ENCODE measurements at places on chromosomes 13 and 19.

GRCh38 chr13:46086985-46087384 lies 17.8 kb downstream of the CPB2 start:
- DNase-seq: no peak

DNA sequence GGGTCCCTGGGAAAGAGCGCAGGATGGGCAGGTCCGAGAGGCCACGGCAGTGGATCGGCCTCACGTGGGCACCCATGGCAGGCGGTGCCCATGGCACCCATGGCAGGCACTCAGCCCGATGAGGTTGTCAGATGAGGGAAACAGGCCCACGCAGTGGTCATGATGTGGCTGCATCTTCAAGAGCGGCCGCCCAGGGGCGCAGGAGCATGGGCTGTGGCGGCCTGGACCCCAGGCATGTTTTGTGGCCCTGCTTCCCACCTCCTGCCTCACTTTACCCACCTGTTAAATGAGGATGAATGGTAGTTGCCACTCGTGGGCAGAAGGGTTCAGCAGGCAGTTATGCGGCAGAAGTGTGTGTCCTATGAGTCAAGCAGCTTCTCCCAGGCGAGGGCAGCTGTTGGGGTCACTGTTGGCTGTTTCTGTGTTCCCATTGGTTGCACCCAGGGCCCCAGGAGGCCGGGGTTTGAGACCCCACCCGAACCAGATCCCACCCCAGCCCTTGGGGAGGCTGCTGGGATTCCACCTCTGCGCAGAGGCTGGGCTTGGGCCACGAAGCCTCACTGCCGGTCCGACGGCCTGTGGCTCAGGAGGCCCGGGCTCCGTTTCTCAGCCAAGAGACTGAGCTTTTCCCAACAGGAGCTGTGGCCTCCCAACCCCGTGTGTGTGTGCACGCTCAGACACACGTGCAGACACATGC lies 30.0 kb downstream of the CSNK1G2 start:
- no peak for DNase-seq

GRCh38 chr19:1981253-1981652 lies 34.3 kb downstream of the BTBD2 start:
- no peak for DNase-seq

DNA sequence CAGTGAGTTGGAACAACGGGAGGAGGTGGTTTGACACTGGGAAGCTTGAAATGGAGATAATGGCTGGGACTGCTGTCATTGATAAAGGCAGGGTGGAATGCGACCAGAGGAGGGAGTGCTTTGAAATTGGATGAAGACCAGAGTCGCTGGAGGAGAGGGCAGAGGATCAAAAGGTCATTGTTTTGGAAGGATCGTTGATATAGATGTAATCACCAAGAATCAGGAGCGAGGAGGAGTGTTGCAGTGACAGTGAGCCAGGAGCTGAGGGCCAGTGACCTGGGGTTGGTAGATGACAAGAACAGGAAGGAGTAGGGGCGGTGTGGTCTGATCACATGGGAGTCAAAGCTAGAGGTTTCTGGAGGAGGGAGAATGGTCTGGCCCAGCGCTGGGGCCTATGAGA lies 25.3 kb downstream of the TM9SF2 start:
- DNase-seq: no peak

GRCh38 chr13:43353631-43354030 lies 330.2 kb downstream of the DNAJC15 start:
- DNase-seq: no peak

DNA sequence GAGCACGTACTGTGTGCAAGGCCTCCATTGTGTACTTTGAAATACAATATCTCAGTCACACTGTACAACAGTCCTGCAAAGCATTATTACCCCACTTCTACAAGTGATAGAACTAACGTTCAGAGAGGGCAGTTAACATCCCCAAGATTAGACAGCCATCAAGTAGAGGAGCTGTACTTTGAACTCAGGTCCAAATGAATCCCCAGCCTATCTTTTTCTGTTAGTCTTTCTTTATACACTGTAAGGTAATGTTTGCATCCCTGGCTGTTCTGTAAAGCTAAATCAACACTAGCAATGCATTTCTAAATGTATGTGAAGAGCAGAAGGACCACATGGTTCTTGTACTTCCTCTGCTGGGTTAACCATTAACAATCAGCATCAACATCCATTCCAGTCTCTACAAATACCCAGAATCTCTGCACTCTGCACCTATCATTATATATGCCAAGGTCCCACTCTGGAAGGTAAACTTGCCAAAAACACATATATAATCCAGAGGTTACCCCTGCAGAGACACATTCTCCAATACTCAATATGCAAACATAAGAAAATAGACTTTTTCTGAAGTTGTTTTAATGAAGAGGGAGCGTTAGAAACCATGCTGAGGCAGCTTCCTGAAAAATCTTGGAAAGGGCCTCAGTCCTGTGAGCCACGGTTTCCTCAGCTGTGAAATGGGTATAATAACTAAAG lies 182.3 kb downstream of the MZT1 start:
- DNase-seq: no peak

- DNase-seq: peak; percentile 98
Observed at GRCh38 chr19:55160128-55160985, 2.8 kb upstream of the TNNI3 start.

DNA sequence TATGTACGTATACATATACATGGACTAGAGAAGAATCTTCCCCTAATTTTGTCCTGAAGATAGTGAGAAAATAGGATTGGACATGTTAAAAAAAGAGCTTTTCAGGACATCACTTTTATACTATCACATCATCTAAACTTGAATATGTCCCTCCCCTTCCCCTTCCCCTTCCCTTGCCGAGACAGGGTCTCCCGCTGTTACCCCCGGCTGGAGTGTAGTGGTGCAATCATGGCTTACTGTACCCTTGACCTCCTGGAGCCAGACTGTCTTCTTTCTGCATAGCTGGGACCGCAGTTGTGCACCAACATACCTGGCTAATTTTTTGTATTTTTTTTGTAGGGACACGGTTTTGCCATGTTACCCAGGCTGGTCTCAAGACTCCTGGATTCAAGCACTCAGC lies 6.6 kb downstream of the HNRNPM start:
- no peak for DNase-seq

DNA sequence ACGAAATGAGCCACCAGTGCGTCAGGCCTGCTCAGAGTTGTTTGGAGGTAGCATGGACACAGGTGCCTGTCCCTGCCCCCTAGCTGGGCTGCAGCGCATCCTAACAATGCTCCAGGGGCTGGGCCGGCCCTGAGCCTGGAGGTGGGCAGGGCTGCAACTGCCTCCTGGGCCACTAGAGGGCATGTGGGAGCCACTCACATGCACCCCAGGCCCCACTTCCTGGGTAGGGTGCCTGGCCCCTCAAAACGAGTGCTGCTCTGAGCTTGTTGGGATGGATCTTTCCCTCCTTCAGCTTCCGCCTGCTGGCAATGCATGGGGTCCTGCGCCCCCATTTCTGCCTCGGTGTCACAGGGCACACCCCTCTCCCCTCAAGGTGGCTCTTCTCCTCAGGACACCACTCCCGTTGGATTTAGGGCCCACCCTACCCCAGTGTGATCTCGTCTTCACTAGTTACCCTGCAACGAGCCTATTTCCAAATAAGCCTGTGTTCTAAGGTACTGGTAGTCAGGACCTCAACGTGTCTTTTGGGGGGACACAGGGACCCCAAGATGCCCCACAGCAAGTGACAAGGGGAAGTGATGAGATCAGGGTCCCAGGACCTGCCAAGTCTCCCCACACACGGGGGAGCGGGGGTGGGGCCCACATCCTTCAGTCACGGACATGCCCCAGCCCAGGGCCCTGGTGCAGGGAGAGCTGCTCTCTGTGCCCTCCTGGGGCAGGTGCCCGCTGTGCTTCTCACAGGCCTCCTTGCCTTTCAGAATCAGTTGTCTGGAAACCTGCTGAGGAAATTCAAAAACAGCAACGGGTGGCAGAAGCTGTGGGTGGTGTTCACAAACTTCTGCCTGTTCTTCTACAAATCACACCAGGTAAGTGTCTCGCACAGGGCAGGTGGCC lies 131.3 kb downstream of the STK24 start:
- DNase-seq: peak; percentile 92

GRCh38 chr13:38409771-38410170 lies 60.1 kb downstream of the UFM1 start:
- DNase-seq: no peak

DNA sequence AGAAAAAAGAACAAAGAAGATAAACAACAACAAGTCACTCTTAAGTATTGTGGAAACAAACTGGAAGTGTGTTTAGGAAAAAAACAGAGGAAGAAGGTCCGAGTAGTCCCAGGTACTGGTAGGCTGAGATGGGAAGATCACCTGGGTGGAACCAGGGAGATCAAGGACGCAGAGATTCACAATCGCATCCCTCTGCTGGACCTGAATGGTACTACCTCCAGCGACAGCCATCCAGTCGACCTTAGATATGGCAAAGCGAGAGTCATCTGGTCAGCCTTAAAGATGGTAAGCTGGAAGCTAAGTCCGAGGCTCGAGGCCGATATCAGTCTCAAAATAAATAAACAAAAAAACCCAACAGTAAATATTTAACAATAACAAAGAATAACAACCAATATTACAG lies 44.9 kb upstream of the ZNF91 start:
- peak; percentile 30 for DNase-seq

- DNase-seq: no peak
Observed at GRCh38 chr19:55197528-55197927, 11.8 kb downstream of the PTPRH start.

- peak; percentile 34 for DNase-seq
Observed at GRCh38 chr13:43537124-43537523, 249.6 kb downstream of the ENOX1 start.

DNA sequence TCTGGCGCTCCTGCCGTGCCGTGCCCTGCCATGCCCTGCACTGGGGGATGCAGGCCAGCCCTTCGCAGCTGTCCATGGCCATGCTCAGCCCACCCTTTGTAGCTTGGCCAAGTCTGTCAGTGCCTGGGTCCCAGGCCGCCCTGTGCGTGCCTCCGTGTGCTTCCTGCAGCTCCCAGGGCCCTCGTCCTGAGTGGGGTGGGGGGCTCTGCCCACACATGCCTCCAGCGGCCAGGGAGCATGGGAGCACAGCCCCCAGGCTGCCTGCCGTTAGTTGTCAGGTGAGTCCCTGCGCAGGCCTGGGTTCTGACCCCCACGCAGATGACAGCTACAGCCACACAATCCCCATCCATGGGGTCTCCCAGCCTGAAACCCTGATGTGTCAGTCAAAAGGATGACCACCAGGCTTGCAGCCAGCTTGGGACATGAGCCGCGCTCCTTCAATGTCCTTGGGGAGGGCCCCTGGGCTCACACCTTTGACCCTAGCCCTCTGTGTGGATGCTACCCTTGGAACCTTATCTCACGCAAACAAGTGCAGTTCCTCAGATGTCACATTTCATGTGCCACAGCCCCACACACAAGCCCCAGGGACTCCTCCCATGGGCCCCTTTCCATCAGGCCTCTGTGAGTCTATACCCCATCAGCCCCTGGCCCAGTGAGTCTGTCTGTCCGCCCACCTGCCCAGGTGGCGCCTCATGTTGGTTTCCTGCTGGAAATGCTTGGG lies 24.5 kb downstream of the TMED1 start:
- no peak for DNase-seq

DNA sequence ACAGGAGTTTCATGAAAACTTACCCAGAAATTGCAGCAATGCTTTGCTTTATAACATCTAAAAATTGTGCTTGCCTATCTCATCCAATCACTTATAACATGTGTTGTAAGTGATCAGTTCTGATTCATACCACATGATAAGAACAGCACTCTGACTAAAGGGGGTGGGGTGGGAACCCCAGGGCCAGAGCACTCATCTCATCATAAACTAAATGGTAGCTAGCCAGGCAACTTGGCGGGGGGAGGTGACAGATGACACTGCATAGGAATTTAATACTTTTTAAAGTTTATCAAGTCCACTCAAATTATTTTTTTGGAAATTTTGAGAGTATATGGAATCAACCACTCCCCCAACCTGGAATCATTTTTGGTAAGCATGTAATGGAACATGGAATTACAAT lies 42.1 kb downstream of the FOXO1 start:
- peak; percentile 7 for DNase-seq

DNA sequence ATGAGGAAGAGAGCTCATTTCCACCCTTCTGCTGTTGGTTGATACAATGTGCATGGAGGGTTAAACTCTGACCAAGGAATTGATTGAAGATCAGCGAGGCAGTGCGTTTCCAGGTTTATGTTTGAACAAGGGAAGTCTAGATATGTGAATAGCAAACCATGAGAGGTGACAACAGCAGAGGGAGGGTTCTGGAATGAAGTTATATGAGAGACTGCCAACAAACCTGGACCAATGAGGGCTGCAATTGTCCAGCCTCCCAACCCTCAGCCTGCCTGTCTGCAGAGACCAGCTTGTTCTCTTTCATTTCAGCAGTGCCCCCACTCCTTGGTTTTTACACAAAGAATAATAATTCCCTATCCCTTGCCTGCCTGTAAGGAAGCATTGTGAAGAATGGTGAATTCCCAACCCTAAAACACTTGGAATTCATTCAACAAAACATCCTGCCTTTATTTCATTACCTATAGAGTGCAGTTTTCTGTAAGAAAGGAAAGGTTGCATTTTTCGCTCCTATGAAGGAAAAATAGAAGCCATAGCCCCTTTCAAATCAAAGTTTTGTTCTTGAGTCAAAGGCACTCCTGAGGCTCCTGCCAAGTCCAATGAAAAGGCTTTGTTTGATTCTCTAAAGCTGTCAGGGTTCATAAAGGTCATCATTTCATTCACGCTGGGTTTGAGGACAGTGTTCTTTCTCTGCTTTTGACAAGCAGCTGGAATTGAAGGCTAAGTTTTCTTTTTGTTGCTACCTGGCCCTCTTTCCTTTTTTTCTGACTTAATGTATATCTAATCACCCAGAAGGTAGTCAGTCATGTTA lies 53.6 kb upstream of the ABCC4 start:
- no peak for DNase-seq

DNA sequence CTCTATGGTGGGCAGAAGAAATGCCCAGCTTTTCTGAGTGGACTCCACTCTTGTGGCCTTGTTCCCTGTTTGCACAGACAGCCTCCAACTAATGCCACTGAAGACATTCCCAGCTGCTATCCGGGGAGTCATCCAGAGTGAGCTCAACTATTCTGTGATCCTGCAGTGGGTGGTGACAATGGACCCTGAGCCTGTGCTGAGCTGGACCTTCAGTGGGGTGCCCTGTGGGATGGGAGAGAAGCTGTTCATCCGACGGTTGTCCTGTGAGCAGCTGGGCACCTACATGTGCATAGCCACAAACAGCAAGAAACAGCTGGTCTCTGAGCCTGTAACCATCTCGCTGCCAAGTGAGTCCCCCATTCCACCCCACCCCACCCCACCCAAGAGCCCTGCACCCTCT lies 10.3 kb downstream of the IGSF23 start:
- DNase-seq: no peak

GRCh38 chr13:113472355-113473025 lies 18.0 kb downstream of the DCUN1D2 start:
- no peak for DNase-seq

DNA sequence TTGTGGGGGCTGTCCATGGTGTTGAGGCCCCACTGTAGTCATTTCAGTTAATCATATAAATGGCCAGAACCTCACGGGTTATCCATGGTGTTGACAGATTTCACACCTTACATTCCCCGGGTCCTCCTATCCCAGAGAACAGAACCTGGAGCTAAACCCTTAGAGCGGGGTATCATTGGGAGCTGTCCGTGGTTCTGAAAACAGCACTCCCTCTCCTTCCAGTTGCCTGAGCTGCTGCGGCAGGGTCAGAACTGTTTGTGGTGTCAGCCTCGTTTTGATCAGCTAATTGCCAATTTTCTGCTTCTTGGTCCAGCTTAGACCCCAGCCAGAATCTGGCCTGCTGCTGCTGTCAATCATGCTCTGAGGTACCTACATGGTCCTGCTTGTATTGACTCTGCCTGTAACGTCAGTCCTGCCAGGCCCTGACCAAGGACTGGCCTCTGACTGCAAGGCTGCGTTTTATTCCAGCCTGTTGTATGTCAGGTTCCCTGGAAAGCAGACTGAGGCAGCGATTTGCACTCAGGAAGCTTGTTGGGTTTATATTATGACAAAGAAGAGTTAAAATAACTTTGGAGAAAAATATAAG lies 55.8 kb upstream of the KCTD15 start:
- no peak for DNase-seq
